ENCODE measurements at places on chromosomes 12 and 14.
A peak's percentile ranks its signal among the peaks of the same experiment; 100 is the strongest.

DNA sequence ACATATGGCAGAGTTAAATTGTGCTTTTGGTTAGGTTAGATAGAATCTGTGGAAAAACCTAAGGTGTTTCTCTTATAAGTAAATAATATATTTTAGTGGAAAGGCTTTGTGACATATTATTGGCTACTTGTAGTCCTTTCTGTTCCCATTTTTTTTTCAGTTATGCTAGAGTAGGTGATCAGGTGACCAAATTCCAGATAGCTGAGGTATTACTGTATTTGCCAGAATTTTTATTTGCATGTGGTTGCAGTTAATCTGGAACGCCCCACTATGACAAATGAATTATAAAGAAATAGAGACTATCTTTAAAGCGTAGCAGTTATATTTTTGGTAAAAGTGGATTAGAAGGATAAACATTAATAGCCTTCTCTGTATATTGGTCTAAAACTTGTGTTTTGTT, 52.0 kb downstream of the ARHGAP5 start:
- DNase-seq = no peak

DNA sequence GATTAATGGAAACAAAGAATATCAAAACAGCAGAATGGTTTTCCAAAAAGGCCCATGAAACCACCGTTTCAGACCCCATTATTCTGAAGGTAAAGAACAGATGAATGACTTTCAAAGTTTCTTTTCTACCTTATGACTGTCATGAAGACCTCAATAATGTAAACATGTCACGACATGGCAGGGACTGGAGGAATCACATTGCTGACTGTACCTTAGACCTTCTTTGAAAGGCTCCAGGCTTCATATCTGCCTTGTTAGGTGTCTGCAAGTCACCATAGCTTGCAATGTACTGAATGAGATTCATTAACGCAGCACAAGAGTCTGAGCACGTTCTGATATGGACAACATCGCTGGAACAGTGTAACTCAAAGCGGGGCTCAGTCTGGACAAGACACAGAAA, 52.2 kb downstream of the ATG2B start:
- no peak for DNase-seq

GRCh38 chr12:111573476-111573875, 25.6 kb downstream of the ATXN2 start:
- DNase-seq = no peak

DNA sequence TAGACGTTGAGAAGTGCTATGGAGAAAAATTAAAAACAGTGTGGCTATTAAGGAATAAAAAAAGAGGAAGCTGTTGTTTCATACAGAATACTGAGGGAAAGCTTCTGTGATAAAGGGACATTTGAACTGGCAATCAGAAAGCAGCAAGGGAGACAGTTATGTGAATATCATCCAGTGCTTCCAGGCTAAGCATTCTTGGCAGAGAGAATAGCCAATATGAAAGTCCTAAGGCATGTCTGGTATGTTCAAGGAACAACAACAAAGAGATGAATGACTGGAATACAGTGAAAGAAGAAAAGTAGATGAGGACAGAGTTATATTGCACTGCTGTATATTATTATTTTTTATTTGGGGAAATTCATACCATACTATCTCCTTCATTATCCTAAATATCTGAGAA, 23.9 kb downstream of the SCAF11 start:
- DNase-seq = no peak

DNA sequence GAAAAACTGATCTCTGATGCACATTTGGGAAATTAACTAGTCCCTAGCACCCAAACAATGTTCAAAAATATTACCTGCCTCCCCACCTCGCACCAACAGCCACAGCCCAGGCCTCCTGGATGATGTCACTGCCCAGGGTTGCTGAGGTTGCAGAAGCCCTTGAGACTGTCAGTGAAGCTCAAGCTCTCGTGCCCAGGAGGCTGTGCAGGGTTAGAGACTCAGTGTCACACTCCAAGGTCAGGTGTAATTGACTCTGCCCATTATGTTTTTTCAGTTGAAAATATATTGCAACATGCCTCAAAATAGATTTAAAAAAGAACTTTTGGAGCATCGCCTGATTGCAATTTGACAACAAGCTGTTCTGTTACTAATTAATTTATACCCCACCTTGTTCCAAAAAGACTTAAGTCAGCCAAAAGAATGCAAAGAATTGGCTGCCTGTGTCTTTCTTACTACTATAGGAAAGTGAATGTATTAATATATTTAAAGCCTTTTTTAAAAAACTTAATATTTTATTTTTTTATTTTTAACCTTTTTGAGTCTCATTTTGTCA, 72.3 kb downstream of the CMAS start:
- no peak for DNase-seq

GRCh38 chr14:55274751-55275150, 3.5 kb downstream of the FBXO34 start:
- no peak for DNase-seq

GRCh38 chr14:63275611-63276010, 43.1 kb downstream of the GPHB5 start:
- no peak for DNase-seq

DNA sequence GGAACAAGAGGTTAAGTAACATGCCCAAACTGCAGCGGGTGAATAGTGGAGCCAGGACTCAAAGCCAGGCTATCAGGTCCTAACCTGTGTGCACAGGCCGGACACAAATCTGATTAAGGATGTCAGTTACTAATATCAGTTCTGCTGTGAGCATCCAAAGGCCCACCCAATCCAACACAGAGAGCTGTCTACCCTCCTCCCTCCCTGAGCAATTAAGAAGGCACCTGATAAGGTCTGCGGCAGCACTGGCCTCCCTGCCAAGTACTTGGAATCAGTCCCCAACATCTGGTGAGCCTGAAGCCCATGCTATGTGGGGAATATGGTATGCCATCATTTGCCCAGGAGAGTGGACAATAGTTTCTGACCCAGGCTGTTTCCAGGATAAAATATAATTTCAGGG, 3.9 kb downstream of the HEBP1 start:
- DNase-seq = no peak

- DNase-seq = no peak
Observed at GRCh38 chr12:82673698-82674097, 13.0 kb upstream of the TMTC2 start.

DNA sequence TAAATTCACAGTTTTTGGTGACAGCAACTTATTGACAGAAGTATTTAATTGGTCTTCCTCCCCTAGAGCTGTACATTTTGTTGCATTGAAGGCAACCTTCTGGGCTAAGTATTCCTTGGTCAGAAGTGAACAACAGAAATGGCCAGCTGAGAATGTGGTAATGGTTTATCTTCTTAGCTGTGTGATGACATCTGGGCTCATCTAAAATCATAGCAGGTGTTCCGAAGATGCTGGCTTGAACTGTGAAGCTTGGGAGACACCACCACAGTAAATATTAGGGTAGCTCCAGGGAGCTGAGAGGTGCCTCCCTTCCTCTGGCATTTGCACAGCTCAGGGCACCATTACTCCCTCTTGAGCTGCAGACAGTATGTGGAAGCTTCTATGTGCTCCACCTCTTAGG, 3.7 kb upstream of the PTPRB start:
- DNase-seq = no peak

DNA sequence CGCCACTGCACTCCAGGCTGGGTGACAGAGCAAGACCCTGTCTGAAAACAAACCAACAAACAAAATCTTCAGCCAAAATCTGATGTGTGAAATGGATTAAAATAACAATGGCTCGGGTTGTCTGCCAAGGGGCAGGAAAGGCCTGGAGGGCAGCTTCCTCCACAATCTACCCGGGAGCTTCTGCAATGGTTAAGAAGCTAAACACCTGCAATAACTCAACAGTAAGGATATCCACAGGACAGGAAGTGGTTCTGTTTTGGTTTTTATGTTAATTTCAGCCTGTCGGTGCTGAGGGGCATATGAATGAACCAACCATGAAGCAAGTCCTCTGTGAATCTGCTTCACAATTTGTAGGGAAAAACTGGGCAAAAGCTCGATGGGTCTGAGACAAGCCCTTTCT, 34.4 kb downstream of the RAD52 start:
- DNase-seq = no peak

- no peak for DNase-seq
Observed at GRCh38 chr12:76445462-76445861, 97.2 kb upstream of the BBS10 start.

GRCh38 chr12:116244001-116244400, 33.5 kb downstream of the MED13L start:
- no peak for DNase-seq

DNA sequence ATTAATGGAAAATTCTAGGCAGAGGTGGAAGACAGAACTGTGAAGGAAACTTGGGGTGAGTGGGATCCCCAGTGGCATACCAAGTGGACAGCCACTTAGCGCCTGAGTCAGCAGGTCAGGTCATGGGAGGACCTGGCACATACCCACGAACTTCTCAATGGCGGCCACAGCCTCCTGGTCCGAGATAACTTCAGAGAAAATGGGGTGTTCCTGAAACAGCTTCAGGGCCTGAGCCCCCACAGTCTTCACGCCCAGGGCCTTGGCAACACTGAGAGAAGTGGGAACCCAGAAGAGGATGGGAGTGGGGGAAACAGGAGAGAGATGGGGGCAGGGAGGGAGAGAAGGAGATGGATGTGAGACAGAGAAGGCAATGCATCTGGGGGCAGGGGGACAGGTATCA, 9.9 kb downstream of the SDS start:
- DNase-seq = no peak

DNA sequence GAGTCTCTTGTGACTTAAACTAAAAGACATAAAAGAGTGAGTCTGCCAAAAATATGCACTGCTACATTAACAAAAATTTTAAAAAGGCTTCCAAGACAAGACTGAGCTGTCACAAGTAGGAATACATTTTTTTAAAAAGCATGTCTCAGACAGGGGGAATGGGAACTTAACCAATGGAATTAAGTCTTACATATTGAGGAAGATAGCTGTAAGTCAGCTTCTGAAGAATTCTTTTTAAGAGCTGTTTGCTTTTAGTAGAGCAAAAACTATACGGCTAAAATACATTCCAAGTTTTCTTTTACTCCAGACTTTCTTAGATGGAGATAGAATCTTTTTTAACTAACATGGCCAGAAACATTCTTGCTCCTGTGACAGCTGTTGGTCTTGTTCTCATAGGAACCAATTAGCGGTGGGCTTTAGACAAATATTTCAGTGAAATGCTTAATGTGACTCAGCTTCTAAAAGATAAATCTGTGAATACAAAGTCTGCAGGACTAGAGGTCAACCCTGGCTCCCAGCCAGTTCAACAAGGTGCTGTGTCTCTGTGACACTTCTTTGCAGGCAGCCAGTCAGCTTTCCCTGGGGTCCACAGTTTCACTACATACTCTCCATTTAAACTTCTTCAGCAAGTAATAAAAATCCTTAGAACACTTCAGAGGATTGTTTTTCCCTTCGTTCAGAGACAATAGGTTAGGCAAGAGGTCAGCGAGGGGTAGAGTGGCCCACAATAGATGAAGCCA, 187.6 kb downstream of the NAV3 start:
- DNase-seq = no peak

DNA sequence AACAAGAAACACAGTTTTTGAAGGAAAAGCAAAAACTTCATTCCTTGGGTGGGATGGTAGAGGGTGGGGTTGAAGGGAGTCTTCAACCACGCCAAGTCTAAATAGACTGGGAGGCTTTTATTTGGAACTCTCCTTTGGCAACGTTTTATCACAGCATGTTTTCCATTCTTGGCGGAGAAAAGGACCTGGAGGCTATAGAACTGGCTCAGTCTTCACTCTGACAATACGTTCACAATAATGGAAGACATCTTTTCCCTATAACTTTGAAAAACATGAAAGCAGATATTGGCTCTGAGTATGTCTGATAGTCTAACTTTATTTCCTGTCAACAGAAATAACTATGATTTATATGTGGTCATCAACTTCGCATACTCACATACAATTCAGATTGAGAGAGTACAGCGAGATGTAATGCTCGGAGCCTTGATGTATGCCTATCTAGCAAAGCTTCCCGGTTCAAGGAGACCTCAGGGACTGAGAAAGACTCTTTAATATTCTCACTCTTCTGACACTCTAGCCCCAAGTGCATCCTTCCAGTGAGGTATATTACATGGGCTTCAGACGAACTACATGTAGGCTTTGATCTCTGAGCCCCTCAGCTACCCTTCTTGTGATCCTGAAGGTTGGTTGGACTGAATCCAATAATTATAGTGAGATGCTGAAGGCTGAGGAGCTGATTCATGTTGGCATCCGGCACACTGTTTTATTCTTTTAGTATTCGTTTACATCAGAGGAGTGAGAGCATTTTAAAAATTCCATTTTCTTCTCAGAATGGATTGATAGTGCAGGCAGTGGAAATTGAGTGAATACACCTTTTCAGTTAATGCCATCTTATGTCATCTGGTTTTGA, 14.0 kb downstream of the TMEM30B start:
- no peak for DNase-seq

DNA sequence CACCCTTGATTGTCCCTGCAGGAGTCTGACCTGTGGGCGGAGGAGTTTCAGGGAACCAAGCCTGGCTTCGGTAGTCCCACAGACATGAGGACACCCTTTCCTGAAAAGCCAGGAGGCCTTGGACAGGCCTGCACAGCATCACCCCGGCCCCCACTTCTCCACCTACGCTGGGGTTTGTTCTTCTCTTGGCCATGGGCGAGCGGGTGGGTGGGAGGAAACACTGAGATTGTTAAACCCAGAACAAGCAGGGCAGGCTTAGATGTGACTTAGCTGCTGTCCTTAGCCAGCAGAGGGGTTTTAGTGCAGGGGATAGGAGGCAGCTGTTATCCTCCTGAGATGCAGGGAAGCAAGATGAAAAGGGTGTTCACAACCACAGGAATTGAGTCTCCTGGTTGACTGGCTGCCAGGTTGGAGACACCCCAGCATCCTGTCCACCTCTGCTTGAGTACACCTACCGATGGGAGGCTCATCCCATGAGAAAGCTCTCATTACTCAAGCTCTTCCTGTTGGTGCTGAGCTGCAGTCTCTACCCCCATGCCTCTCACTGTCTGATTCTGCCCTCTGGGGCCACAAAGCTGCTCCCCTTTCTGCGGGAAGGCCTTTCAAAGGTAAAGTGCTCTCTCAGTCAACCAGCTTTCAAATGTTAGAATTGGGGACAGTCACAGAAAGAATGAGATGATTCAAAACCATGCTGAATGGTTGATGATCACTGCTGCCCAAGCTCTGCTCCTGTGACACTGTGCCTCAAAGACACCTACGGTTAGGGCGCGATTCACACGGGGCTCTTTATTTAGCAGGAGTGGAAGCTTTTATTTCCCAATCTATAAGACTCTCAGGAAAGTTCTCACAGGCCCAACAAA, 86.3 kb downstream of the IRF2BPL start:
- no peak for DNase-seq

- DNase-seq = no peak
Observed at GRCh38 chr14:68274725-68275124, 455.1 kb downstream of the RAD51B start.

GRCh38 chr14:29321646-29322045, 555.1 kb downstream of the FOXG1 start:
- no peak for DNase-seq

- peak; percentile 70 for DNase-seq
Observed at GRCh38 chr14:61568572-61569011, 126.7 kb upstream of the HIF1A start.

GRCh38 chr12:55974308-55974730, 441 bp downstream of the RAB5B start:
- peak; percentile 26 for DNase-seq
